ENCODE measurements at places on chromosomes 6 and 20.

DNA sequence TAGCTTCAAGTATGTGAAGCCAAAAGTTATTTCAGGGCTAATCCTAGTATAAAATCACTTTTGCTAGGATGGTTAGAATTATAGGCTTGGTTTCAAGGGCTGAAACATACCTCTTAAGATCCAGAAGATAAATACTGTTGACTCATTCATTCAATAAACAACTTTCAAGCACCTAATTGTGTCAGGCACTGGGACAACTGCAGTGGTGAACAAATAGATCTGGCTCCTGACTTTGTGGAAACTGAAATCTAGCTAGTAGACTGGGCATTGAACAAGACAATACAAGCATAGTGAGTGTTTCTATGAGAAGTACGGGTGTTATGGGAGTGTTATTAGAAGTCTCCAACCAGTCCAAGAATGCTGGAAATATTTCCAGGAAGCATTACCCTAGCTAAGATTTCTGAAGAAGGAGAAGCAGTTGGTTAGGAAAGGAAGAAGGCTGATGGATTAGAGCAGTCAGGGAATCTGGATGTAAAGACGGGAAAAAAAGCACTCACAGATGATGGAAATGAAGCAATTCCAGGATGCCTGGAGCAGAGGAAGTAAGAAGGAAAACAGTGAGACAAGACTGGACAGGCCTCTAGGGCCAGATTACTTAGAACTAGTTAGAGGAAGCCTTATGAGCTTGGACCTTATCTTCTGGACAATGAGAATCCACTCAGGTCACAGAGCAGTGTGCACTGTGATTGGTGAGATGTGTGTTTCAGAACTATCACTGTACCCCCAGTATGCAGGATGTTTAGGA lies 132.6 kb upstream of the RAB32 start:
- no peak for DNase-seq

GRCh38 chr6:37382994-37383765 lies 29.4 kb downstream of the RNF8 start:
- DNase-seq: no peak

GRCh38 chr6:160203522-160203921 lies 55.1 kb downstream of the SLC22A2 start:
- DNase-seq: no peak

GRCh38 chr6:4776493-4777393 lies 539 bp downstream of the CDYL start:
- DNase-seq: peak; percentile 19

DNA sequence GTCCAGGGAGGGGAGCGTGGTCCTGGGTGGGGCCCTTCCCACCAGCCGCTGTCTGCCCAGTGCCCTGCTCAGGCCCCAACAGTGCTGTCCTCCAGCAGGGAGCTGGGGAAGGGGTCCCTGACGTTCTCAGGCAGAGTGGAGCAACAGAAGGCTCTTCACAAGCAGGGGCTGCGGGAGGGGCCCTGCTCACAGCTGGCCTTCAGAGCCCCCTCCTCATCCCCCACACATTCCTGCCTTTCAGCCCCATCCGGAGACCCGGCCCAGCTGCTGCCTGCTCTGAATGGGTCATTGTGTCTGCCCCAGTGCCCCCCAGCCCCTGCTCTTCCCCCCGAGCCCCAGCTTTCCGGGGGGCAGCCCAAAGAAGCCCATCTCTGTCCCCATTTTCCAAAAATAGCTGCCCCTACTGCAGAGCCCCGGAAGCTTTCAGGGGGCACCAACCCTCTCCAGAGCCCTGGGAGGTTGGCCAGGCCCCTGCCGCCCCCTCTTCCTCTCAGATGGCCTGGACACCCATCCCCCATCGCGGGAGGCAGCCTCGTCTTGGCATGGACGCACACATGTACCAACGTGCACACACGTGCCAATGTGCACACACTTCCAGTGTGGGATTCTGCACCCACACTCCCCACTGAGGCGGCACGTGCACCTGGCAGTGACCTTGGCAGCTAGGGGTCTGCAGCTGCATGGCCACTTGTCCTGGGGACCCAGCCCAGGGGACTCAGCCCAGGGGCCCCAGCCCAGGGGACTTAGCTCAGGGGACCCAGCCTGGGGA lies 3.7 kb downstream of the COL20A1 start:
- no peak for DNase-seq

- DNase-seq: no peak
These were observed 281.0 kb upstream of the SULF2 start for GRCh38 chr20:48066246-48066645.

DNA sequence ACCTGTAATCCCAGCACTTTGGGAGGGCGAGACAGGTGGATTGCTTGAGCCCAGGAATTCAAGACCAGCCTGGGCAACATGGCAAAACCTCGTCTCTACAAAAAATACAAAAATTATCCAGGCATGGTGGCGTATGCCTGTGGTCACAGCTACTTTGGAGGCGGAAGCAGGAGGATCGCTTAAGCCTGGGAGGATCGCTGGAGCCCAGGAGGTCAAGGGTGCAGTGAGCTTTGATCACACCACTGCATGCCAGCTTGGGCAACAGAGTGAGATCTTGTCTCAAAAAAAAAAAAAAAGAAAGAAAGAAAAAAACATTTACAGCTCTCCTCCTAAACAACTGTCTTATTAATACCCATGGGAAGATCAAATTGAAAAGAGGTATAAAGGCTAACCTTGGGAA lies 8.8 kb upstream of the MYMX start:
- DNase-seq: no peak

DNA sequence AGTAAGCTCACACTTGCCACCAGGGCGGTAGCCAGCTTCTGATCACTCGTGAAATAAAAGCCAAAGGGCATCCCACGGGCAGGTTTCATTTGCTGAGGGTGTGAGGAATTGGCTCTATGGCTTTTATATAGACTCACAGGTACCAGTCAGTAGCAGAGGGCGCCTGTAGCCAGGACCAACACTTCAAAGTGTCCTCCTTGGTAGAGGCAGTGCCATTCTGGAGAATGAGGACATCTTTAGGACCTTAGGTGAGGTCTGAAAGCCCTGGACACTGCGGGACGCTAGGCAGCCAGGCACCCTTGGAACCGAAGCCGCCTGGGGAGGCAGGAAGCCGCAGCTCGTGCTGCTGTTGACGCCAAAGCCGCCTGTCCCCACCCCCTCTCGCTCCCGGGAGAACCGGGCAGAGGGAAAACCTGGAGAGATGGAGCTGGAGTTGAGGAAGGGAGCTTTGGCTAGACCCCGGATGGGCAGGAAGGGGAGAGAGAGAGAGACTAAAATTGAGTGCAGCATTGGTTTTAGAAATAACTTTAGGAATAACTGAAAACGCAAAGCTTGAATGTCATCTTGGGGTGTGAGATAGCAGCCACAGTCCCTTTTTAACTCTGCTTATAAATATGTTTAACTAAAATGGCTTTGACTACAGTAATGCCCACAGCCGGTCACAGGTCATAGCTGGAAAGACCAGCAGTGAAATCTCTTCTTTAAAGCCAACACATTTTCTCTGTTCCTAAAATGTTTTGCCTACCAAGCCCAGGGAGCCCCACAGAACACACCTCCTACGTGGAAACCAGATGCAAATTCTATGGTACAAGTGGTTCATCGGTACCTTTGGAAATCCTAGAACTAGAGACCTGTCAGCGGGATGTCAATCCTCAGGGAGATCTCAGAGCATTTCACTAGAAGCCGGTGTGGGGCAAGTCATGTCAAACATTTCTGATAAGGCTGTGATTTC lies 128.5 kb upstream of the CDYL start:
- peak; percentile 10 for DNase-seq

DNA sequence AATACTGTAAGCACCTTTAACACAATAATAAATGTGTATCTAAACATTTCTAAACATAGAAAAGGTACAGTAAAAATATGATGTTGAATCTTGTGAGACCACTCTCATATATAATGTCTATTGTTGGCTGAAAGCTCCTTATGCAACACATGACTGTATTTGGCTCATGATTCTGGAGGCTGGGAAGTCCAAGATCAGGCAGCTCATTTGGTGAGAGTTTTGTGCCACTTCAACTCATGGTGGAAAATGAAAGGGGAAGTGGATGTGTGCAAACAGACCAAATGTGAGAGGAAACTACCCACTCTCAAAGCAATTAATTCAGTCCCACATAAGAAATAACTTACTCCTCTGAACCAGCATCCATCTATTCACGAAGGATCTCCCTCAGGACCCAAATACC lies 257.7 kb upstream of the OPRM1 start:
- DNase-seq: no peak

All from CD4-positive, alpha-beta T cell treated with Interleukin-21 for 1 hour (primary cell).